ENCODE measurements at places on chromosomes 4 and X. TPM values are rescaled to one million over a fixed set of nuclear protein-coding genes. Genes with fewer than 3 reads are reported as not detected.

Gene ZNF185
- 3.6 TPM for total RNA-seq

Gene PASD1
- total RNA-seq = not detected

Gene GPR143
- total RNA-seq = 5.6 TPM

Gene CYLC1
- not detected for total RNA-seq

Gene P2RY8
- total RNA-seq = 0.84 TPM

Gene UGT8
- 114 TPM for total RNA-seq

Gene GAGE12J
- not detected for total RNA-seq

Gene MAGEA11
- total RNA-seq = not detected

Gene VSIG1
- total RNA-seq = 1.4 TPM

Gene SPANXA2
- total RNA-seq = not detected

Gene CXorf66
- total RNA-seq = not detected

Gene SPATA4
- not detected for total RNA-seq

Gene CFAP99
- 1.4 TPM for total RNA-seq

Gene SMIM43
- total RNA-seq = 30.5 TPM

Gene HSFX4
- not detected for total RNA-seq

Gene WAS
- 5.3 TPM for total RNA-seq

Measured in dorsolateral prefrontal cortex (tissue), 122 donors.